ENCODE measurements at places on chromosomes 4 and X.

DNA sequence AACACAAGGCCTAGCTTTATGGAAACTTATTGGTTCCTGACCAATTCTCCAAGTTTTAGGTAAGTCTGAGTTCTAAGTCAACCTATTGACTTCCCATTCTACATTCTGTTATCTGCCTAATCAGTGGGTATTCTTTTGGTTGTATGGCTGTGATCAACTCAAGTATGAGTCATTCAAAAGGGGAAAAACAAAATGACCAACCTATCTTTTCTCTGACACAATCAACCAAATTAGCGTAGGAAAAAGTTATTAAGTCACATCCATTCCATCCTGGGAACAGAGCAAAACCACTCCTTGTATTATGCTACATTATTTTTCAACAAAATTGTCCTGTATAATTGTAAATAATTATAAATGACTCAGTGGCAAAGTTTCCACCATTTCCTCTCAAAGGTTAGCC lies 136.2 kb downstream of the SHROOM4 start:
- DNase-seq: no peak

- DNase-seq: no peak
These were observed 141.9 kb upstream of the FAM241A start for GRCh38 chr4:112003231-112003907.

DNA sequence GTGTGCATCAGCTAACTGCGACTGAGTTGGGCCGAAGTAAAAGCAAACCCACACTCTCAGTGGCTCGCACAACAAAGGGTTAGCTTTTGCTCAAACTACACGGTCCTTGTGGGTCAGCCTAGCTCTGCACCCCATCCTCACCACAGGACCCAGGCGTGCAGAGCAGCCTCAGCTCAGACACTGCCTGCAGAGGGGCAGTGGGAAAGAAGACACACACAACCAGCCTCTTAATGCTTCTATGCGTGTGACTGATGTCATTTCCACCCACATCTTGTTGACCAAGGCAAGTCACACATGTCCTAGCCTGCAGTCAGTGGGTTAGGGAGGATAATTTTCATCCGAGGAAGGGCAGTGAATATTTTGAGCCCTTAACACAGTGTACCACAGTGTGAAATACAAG lies 40.5 kb downstream of the HMGB2 start:
- DNase-seq: no peak

GRCh38 chr4:54439831-54440243 lies 210.7 kb downstream of the PDGFRA start:
- no peak for DNase-seq

DNA sequence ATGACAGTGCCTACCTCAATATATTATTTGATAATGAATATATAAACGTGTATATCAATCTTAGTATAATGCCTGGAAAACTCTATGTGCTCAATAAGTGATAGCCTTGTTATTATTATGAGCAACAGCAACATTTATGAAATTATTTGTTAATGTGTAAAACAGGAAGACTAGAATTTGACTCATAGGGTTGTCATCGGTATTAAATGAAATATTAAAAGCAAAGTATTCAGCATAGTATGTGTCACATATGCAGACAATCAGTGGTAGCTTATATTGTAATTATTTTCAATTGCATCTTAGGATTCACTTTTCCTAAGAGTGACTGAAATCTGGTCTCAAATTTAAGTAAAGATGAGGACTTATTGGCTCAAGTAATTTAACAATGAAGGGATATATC lies 24.6 kb downstream of the SPANXD start:
- DNase-seq: no peak
